ENCODE measurements at places on chromosomes 11 and 22. TPM values are rescaled to one million over a fixed set of nuclear protein-coding genes. Genes with fewer than 3 reads are reported as not detected.

The GGTLC2 gene
- total RNA-seq, result not detected

The OR8G5 gene
- total RNA-seq, result not detected

GRCh38 chr22:37804881-37805809 lies 2.6 kb upstream of the GCAT start:
- DNase-seq, result peak; percentile 91

The FOLH1 gene
- not detected for total RNA-seq

The BRD1 gene
- total RNA-seq, result 53.3 TPM

- DNase-seq, result no peak
Measured at GRCh38 chr11:48001438-48002021, 21.2 kb downstream of the PTPRJ start.

- no peak for DNase-seq
Measured at GRCh38 chr22:43563571-43563970, 151.8 kb downstream of the MPPED1 start.

GRCh38 chr11:33859306-33859705 lies 32.6 kb downstream of the LMO2 start:
- no peak for DNase-seq

- peak; percentile 64 for DNase-seq
Measured at GRCh38 chr11:92225568-92226330, 1.1 kb downstream of the FAT3 start.

- DNase-seq, result no peak
Measured at GRCh38 chr11:120746836-120747609, 235.5 kb downstream of the GRIK4 start.

The IFTAP gene
- total RNA-seq, result 22.4 TPM

The YPEL4 gene
- total RNA-seq, result 0.13 TPM

GRCh38 chr22:22848364-22848866 lies 39.2 kb upstream of the IGLL5 start:
- DNase-seq, result peak; percentile 79

DNA sequence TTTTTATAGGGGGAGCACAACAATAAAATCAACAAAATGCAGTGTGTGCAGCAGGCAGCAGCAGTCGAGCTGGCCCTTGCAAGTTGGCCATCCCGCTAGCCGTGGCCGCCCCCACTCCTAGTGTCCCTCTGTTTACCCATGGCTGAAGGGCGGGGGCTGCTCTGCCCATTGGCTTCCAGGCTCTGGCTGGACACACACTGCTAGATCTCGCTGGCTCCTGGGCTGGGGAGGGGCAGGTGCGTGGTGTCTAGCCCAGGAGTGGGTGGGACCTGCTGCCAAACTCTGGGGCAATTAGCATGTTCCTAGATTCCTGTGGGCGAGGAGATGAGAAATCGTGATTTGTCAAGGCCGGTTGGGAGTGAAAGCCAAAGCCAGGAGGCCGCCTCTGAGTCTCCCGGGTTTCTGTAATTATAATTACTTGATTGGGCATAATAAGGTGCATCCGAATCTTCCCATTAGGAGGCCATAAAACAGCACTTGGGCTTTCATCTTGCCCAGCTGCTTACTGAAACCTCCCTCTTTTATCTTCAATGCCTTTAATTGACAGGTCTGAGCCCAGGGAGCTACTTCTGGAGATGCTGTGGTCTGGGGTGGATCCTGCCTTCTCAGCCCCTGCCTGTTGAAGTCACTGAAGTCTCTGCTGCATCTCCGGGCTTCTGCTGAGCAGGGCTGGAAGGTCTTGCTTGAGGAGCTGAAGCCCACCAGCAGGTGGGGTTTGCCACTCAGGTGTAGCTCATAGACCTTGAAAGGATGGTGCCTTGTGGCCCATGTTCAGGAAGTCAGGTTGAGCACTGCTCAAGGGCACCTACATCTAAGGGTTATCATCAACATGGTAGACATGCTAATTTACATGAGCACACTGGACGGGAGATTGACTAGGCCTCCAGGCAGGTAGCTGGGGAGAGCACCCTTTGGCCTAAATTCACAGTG lies 44.5 kb upstream of the DKK3 start:
- peak; percentile 57 for DNase-seq

GRCh38 chr11:43992834-43993637 lies 50.6 kb downstream of the C11orf96 start:
- no peak for DNase-seq

GRCh38 chr11:102604875-102605274 lies 20.3 kb downstream of the MMP20 start:
- no peak for DNase-seq

Measured in H9 (cell line).